Amniotic stem cell (primary cell): ENCODE measurements at places on chromosomes 1 and 21.

DNA sequence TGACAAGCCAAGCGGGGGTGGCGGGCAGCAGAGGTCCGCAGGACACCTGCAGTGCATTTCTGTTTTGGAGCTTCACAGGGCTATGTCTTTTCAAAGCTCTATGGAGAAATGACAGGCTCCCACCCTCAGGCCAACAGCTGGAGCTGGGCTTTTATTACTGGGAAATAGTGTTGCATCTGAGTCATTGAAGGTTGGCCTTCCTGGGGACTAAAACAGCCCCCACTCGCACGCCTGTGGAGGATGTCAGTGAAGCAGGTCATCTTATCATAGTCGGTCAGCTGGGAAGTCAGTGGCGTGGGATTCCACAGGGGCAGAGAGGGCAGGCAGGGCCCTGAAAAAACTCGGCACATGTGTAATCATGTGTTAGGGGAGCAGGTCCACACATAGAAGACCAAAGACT, 55.3 kb downstream of the NTPCR start:
- peak; percentile 11 for DNase-seq

DNA sequence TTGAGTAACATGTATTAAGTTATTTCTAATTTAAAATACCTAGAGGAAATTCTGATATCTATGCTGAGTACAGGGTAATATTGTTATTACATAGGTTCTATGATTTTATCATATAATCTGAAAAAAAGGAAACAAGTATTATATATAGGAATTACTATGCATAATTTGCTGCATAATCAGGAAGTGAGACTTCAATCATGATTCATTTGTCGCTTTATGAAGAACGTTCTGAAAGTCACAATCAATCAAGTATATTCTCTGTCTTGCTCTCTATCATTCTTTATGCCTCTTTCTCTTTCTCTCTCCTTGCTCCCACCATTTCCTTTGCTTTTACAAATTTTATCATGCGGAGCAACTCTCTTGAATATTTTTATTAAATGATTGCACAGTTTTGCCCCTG, 1130.3 kb downstream of the PLA2G4A start:
- DNase-seq: no peak

DNA sequence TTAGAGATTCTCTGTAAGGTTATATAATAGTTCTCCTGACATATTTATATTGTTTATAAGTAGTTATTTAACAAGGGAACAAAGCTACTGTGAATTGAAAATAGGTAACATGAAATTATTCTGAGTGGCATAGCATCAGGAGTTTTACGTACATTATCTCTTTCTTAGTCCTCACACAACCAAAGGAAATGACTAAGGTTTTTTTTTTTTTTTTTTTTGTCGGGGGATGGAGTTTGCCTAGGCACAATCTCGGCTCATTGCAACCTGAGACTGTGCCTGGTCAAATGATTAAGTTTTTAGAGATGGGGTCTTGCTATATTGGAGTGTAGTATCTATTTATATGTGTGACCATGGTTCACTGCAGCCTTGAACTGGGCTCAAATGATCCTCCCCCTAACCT, 24.9 kb downstream of the TMED5 start:
- DNase-seq: no peak

DNA sequence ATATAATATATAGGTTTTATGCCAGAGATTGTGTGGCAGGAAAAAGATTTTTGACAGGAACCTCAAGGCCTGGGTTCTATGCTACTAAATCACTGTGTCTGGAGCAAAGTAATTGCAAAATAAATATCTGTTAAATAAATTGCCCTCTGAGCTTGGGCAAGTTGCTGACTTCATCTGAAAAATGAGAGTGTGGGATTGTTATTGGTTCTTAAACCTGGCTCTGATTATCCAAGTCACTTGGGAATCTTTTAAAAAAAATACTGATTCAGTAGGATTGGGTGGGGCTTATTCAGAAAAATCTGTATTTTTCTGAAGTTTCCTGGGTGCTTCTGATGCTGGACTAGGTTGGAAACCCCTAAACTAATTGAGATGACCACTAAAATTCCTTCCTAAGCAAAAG, 174.1 kb upstream of the SGIP1 start:
- no peak for DNase-seq

DNA sequence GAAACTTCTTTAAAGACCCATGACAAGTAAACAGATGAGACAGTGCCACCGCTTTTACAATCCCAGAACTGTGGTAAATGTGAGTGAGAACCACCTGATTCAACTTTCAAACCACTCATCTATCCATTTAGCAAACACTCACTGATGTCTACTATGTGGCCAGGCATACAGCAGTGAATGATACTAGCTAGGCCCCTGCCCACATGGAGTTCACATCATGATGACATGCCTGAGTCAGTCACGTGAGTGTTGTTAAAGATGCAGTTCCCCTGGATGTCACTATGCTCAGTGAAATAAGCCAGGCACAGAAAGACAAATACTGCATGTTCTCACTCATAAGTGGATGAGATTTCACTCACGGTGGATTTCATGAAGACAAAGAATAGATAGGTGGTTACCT, 28.4 kb downstream of the STX6 start:
- DNase-seq: no peak

DNA sequence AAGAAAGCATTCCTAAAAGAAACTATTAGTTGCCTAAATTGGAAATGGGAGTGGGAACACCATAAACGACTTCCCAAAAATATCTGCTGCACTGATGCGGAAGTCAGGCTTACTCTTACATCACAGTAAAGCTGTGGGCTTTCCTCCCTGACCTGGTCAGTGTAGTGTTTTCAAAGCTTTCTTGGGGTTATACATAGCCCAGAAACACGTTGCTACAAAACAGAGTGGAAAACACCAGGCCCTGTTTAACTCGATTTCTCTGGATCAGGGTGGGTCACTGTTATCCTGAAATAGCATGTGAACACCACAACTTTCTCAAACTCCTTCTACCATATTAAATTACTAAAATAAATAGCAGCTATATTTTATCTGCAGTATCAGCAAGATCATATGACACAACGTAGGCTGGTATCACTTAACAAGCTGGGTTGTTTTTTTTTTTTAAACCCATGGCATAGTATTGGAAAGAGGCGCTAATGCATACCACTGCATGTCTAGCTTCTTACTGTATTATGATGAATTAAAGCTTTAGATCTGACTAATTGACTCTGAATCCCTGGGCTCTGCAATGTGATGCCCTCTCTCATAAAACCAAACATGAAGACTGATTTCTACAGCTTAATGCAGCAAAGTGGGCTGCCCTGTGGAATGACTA, 184.6 kb downstream of the TGFB2 start:
- no peak for DNase-seq

DNA sequence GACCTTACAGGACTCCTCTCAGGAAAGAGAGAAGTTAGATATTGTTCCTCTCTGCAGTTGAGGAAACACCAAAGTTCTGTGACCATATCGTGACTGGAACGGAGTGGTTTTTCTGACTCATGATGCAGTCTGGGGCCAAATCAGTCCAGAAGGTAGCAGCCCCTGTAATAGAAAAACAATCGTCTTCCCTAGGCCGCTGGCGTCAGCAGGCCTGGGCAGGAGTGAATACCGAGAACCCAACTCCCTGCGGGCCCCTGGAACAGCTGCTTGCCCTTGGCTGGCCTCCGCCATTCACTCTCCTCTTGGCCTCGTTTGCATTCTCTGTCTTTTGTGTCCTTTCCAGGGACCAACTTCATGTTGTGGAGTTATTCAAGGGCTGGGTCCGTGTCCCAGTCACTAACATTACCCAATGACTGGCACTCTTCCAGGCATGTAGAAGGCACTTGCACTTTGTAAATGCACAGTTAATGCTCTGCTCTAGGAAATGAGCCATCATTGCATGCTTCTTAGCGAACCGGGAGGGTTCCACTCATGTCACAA, 10.9 kb upstream of the CD101 start:
- DNase-seq: no peak

DNA sequence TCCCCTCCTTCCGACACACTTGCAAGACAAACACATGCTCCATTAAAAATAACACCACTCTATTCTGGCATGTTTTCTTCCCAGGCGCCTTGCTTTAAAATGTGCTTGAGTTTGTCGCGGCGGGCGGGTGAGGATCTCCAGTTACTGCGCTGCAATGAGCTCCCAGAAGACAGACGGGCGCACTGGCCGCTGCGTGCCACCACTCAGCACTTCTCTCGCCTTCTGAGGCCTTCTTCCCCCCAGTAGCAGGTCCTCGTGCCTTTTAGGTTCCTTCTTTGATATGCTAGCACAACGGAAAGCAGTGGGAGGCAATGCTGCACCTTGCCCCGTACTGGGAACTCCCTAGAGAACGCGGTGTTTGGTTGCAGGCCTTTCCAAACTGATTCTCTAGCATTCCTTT, 279.5 kb upstream of the NR5A2 start:
- no peak for DNase-seq

- DNase-seq: no peak
Measured at GRCh38 chr1:216983823-216984222, 260.6 kb upstream of the ESRRG start.

GRCh38 chr21:29332461-29333362, 34.0 kb downstream of the BACH1 start:
- DNase-seq: no peak

- DNase-seq: no peak
Measured at GRCh38 chr1:42272920-42273319, 62.1 kb downstream of the FOXJ3 start.

- no peak for DNase-seq
Measured at GRCh38 chr1:218743861-218744505, 398.8 kb downstream of the TGFB2 start.

DNA sequence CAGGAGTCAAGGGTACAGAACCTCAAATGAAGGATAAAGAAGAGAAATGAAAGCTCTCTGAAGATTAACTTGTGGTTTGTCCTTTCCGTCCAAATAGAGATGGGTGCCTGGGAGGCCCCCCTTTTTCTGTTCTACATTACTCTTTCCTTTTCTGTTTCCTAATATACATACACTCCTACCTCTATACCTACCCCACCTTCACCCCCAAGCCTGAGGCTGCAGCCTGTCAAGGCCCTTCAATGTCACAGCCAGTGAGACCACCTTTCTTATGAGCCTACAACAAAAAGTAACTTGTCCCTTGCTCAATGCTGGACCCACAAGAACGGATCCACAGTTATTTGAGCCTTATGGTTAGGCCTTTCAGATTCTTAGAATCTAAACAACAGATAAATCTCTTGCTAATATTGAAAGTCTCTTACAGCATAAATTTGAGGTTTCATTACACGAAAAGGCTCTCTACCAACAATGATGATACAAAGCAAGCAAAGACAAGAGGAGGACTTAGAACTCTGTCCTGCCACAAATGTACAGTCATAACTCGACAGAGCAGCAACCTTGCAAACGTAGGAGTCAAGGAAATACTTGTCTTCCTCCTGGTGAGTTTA, 4.1 kb upstream of the TRAF3IP3 start:
- no peak for DNase-seq

- no peak for DNase-seq
Measured at GRCh38 chr21:27157097-27157496, 190.2 kb upstream of the ADAMTS5 start.

GRCh38 chr1:153687346-153688125, 9.0 kb downstream of the NPR1 start:
- DNase-seq: no peak

GRCh38 chr1:168893359-168893801, 164.4 kb upstream of the DPT start:
- DNase-seq: no peak

DNA sequence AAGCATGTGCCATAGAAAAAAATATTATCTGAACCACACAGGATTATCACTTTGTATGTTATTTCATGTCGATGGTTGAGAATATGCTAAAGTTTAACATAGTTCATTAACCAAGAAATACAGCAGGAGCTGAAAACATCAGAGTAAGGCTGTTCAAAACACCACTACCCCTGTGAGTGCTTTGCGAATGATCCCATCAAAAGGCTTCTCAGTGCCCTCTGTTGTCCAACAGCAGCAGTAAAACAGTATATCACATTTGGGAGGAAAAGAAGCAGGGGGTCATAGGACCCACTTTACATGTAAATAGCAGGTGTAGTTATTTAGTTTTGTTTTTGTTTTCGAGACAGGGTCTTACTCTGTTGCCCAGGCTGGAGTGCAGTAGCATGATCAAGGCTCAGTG, 289.4 kb upstream of the FMN2 start:
- no peak for DNase-seq

GRCh38 chr21:14308234-14308633, 74.7 kb downstream of the HSPA13 start:
- no peak for DNase-seq

- no peak for DNase-seq
Measured at GRCh38 chr1:35173909-35174540, 18.9 kb downstream of the SFPQ start.

DNA sequence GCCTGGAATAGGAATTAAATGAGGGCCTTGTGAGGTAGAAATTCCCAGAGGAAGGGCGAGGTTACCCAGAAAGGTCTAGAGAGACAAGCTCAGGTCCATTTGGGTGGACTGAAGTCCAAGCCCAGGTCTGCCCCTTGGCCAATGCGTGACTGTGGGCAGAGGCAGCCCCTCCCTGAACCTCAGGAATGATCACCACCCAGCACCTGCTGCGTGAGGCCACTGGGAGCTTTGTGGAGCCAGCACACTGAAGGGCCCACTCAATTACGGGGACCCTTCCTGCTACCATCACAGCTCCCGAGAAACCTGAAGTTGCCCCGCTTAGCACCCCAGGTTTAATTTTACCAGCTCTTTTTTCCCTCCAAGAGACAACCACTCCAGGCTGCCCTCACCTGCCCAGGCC, 6.5 kb upstream of the MATN1 start:
- no peak for DNase-seq

GRCh38 chr1:22861764-22862440, 110.8 kb downstream of the LACTBL1 start:
- no peak for DNase-seq

GRCh38 chr1:224192082-224192788, 9.2 kb downstream of the DEGS1 start:
- DNase-seq: no peak

- DNase-seq: no peak
Measured at GRCh38 chr1:159900086-159900680, at the start of gene CFAP45. Gene CFAP45, minus strand, starts transcription at chr1:159900165. Its CDS starts 67 bp downstream, at chr1:159900098.

DNA sequence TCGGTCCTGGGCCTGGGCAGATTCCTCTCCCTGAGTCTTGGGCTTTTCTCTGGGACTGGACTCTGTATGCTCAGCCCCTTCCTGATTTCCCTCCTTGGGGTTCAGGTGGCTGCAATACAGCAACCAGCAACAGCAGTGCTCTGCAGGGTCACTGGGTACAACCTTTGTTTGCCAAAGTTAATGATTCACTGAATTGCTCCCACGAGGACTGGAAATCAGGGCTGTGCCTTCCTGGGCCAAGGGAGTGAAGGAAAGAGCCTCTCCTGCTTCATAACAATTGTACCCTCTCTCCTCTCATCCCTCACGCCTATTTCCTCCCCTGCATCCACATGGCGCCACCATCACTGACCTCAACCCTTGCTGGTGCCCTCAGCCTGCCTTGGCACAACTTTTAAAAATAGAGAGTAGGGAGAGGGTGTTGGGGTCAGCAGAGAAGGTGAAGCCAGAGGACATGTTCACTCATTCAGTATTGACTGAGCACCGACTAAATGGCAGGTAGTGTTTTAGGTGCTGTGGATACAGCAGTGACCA, 52.8 kb upstream of the GOLT1A start:
- DNase-seq: no peak
